ENCODE measurements at places on chromosomes 2 and 18.

GRCh38 chr2:3624059-3624794 lies 29.3 kb downstream of the COLEC11 start:
- DNase-seq: no peak

- peak; percentile 30 for DNase-seq
Measured at GRCh38 chr2:214232271-214232670, 178.6 kb upstream of the VWC2L start.

DNA sequence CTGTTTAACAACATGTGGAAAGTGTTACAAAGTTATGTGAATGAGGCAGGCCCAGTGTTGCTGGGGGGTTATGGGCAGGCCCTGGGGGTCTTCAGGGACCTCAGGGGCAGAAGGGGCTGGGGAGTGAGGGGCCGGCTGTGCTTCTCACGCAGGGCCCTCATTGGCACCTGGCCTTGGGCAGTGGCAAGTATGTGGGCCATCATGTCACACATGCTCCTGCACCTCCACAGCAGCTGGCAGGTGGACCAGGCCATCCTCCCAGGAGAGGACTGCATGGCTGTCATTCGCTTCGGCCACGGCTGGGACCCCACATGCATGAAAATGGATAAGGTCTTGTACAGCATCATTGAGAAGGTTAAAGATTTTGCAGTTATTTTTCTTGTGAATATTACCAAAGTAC lies 47.4 kb downstream of the ZNF385B start:
- DNase-seq: no peak

DNA sequence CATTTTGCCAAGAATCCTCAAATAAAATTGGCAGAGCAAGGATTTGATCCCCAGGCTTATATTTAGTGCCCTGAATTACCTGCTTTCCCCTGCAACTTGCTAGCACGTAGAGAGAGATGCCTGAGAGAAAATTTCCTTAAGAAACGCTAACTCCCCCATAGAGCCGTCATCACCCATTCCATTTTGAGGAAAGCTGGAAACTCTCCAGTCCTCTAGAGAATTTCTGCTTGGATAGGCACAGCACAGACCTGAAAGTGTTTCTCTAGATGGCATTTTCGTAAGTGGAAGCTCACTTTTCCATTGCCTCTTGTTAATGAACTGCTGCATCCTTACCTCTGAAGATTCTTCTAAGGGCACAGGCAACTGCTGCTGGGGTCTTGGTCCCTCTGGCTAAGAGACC lies 277.8 kb upstream of the SIX2 start:
- no peak for DNase-seq

- DNase-seq: no peak
Measured at GRCh38 chr2:156099382-156099781, 233.1 kb downstream of the NR4A2 start.

GRCh38 chr2:219713110-219713509 lies 85.7 kb downstream of the SLC4A3 start:
- no peak for DNase-seq

DNA sequence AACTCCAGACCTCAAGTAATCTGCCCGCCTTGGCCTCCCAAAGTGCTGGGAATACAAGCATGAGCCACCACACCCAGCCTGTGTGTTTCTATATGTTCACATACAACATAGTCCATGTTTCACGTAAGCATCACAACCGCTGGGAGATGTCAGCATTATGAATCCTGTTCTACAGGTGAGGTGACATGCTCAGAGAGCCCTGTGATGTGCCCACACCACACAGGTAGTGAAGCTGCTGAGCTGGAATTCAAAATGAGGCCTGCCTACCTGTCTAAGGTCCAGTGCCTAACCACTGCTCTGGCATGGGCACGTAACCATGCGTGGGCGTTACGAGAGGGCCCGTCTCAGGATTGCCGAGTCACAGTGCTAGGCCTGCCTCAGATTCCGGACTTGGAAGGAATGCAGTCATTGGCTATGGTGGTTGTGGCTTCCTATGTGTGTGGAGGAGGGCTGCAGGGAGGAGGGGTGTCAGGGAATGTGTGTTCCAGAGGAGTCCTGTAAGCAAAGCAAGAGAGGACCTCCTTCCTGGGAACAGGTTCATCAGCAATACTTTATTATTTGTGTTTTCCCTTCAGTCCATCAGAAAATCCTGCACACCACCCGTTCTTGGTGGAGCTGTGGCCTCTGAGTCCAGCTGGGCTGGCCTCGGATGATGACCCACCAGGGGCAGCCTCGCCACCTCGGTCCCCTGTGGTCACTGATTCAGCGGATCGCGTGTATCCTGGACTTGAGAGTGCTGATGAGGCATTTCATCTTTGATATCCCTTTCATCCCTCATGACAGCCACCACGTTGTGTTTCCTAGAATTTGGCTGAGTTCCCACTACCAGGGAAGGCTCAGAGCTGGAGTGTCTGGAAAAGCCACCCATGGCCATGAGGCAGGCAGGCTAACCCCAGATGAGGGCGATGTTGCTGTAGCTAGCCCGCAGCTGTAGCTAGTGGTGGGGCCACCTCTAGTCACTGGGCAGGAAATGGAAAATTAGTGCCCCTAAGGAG lies 31.1 kb downstream of the HK2 start:
- DNase-seq: peak; percentile 44

DNA sequence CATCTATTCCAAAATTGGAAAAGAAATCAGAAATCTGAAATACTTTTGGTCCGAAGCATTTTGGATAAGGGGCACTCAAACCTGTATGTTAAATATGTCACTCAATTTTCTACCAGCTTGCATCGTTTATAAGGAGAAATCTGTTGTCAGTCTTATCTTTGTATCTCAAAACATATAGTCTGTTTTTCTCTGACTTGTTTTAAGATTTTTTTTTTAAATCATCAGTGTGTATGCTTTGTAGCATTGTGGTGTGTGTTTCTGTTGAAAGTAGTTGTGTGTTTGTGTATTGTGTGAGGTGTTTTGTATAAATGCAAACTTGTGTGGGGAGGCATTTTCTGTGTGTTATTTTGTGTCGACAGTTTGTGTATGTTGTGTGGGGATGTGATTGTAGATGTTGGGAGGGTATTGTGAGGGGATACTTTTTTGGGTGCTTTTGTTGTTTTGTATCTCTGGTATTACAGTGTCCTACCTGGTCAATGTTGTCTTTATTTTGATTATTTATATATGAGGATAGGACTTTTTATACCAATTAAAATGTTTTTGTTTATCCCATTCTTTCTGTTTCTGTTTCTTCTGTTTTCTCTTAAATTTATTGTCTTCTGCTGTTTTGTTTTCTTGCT lies 30.9 kb downstream of the SMCHD1 start:
- no peak for DNase-seq

DNA sequence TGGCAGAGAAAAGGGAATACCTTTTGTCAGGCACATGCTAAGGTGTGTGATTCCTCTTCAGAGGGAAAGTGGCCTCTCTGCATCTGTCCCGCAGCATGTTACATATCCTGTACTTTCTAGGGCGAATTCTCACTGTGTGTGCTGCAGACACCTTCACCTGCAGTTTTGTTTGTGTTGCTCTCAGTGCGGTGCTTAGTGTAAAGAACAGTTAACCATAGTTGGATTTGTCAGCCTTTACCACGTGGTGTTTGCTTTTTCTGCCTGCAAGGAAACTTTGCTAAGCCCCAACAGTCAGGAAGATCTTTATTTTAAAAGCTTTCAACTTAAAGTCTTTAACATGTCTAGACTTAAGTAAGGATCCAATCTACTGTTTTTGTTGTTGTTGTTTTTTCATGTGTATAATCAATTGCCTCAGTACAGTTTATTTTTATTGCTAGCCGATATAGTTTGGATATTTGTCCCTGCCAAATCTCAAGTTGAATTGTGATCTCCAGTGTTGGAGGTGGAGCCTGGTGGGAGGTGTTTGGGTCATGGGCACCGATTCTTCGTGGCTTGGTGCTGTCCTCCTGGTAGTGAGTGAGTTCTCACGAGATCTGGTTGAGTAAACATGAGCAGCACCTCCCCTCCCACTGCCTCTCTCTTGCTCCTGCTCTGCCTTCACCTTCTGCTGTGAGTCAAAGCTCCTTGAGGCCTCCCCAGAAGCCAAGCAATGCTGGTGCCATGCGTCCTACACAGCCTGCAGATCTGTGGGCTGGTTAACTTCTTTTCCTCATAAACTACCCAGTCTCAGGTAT lies 90.6 kb downstream of the SNTG2 start:
- DNase-seq: no peak

DNA sequence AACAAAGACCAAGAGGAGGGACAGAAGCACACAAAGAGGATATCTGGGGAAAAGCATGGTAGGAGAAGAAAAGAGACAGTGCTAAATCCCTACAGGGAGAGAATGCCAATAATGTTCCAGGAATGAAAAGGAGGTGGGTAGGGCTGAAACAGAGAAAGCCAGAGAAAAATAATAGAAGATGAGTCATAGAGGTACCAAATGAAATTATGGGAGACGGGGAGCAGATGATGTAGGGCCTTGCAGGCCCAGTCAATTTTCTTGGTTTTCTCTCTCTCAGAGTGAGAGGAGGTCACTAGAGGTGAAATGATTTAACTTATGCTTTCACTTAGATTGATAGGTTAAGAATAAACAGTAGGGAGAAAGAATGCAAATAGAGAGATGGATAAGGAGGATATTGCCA lies 61.5 kb downstream of the RPRM start:
- no peak for DNase-seq

- peak; percentile 50 for DNase-seq
Measured at GRCh38 chr2:149595056-149595963, 7.7 kb upstream of the MMADHC start.

DNA sequence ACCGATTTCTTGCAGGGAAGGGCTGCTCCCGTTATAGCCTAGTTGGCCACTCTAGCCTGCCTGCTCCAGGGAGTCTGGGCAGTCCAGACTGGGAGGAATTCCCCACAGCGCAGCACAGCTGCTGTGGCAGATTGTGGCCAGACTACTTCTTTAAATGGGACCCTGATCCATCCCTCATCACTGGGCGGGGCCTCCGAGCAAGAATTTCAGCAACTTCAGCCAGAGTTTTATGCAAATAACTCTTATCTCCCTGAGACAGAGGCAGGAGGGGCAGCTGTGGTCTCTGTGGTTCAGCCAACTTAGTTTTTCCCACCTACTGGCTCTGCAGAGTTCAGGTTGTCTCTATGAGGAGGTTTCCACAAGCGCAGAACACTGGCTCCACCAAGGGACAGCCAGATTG lies 1583.2 kb downstream of the SUCLG1 start:
- no peak for DNase-seq

GRCh38 chr2:46451131-46451711 lies 28.1 kb upstream of the TMEM247 start:
- no peak for DNase-seq

DNA sequence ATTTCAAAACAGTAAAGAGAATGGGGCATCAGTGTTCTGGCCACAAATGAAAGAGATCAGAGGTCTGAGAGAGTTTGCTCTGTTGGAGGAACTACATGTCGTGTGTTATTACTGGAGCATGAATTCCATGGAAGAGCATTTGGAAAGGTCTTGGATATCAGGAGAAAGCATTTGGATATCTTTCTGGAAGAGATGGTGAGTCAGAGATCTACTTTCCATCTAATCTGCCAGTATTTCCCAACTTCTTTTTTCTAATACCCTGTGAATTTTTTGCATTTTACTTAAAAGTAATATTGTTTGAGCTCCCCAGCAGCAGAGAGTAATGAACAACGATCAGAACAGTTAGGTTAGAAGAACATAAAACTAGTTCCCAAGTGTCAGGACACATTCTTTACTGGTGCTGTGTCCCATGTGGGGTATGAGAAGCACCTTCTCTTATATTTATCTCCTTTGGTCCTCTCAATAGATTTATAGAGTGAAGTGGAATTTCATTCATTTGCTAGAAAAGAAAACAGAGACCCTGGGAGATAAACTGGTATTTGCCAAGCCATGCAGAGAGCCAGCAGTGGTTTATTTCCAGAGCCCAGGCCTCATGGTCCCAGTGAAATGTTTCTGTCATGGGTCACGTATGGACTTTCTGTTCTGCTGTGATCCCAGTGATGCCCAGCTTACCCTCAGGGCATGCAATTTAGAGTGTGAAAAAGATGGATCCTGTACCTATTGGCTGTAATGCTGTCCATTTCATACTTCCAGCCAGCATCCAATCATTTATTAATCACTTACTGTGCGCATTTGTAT lies 130.8 kb upstream of the NT5C1B start:
- DNase-seq: peak; percentile 59

DNA sequence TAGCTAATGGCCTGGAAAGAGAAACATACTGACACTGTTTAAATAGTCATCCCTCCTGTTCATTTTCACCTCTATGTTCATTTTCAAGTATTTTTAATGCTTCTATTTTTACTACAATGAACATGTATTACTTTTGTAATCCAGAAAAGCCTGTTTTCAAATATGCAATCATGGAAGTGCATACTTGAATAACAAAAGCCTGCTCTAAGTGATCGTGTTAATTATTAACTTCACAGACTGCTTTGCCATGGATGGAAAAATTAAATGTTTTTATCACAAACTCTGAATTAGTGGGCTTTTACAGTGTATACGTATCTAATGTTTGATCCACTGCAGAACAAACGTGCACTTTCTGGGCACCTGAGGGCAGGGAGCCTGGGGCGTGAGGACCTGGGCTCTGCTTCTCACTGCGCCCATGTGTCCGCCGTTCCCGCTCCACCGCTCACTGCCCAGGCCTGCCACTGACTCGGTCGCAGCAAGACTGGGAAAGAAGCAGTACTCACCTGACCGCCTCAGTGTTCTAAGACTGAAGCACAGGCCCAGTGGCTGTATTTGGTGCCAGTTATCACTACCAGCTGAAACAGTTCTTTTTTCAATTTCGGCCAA lies 80.6 kb downstream of the UXS1 start:
- DNase-seq: no peak

DNA sequence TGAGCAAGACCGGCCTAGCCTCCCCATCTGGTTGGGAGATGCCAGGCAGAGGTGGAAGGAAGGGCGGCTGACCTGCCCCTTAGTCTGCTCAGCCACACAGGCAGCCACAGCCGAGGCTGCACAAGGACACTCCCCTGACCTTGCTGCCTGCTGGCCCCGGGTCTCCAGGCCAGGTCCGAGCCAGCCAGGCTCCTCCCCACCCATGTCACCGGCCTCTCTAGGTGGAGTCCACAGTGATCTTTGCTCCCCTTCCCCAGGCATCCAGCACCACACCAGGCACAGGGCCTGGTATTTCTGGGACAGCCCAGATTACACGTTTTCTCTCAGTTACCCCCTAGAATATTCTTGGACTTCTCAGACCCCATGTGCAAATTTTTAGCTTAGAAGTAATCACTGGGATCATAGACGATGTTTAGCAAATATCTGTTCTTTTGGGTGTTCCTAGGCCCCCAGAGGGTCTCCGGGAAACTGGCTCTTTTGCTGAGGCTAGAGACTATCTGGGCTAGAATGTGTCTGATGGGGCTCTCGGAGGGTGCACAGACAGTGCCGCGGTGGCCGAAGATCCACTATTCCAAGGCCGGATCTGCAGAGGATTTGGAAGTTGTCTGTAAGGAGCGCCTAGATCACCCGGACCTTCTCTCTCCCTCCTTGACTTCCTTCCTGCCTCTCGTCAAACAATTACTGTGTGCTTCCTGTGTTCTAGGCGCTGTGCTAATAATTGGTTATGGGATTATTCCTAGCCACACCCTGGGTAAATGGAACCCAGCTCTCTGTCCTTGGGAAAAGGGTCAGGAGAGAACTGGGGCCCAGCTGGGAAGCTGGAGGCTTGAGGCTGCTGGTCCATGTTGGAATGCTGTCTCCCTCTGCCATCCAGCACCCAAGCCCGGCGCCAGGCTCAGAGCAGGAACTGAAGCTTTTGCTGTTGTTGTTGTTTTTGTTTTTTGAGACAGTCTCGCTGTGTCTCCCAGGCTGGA lies 46.9 kb downstream of the ODC1 start:
- DNase-seq: no peak

Measured in fibroblast of skin of abdomen (primary cell).